ENCODE measurements at places on chromosomes 7 and 10.

GRCh38 chr10:82887488-82887887 is 1012.5 kb downstream of the NRG3 start:
- DNase-seq: no peak

GRCh38 chr10:113958631-113959382 is 84.9 kb upstream of the ADRB1 start:
- no peak for DNase-seq

- no peak for DNase-seq
These were observed 108.2 kb downstream of the INPP5A start for GRCh38 chr10:132645630-132646442.

- DNase-seq: no peak
These were observed 13.3 kb downstream of the SLC35G1 start for GRCh38 chr10:93907059-93907458.

DNA sequence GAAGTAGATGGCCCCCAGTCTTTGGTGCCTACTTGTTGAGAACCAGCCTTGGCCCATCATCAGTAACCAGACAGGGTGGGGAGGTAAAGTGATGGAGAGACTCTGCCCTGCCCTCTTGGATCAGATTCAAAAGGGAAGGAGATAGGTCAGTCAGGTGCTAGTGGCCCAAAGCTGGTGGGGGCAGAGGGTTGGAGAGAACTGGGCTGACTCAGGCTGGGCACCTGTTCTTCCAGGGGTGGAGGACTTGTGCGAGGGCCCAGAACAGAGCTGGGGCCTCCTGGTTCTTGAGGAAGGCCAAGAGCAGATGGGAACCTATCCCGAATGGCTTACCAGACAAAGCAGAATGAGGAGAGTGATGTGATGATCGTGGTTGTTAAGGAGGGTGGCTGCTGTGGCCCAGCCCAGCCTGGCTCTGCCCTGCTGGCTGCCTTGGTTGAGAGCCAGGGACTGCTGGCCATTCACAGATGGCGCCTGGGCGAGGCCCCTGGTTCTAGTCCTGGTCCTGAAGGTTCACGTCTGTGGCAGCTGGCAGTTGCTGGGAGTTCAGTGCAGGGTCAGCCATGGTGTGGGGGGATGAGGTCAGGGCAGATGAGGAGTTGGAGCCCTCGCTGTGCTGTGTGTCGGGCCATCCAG is 36.6 kb downstream of the PALD1 start:
- DNase-seq: no peak

- no peak for DNase-seq
These were observed 46.5 kb downstream of the TFEC start for GRCh38 chr7:115984105-115984504.

GRCh38 chr7:106099539-106099938 is 12.6 kb downstream of the SYPL1 start:
- no peak for DNase-seq

- no peak for DNase-seq
These were observed 273.9 kb upstream of the MGMT start for GRCh38 chr10:129193148-129193547.

DNA sequence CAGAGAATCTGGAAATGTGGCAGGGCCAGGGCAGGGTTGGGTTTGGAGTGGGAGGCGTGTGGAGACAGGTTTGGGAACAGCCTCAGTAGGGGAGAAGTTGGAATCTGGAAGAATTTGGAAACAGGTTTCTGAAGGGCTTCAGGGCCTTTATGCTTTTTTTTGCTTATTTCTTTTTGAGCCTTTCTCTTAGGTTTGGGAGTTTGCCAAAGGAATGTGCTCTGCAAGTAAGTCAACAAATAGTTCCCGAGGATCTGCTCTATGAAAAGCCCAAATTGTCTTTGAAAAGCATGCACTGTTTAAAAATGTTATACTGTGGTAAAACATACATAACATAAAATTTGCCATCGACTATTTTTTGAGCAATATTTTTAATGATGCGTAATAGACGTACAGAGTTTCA is 86.7 kb upstream of the ADRB1 start:
- DNase-seq: no peak

GRCh38 chr7:92830027-92830426 is 6.3 kb downstream of the CDK6 start:
- no peak for DNase-seq

GRCh38 chr7:67825356-67825755 is 828.7 kb downstream of the TYW1 start:
- no peak for DNase-seq

DNA sequence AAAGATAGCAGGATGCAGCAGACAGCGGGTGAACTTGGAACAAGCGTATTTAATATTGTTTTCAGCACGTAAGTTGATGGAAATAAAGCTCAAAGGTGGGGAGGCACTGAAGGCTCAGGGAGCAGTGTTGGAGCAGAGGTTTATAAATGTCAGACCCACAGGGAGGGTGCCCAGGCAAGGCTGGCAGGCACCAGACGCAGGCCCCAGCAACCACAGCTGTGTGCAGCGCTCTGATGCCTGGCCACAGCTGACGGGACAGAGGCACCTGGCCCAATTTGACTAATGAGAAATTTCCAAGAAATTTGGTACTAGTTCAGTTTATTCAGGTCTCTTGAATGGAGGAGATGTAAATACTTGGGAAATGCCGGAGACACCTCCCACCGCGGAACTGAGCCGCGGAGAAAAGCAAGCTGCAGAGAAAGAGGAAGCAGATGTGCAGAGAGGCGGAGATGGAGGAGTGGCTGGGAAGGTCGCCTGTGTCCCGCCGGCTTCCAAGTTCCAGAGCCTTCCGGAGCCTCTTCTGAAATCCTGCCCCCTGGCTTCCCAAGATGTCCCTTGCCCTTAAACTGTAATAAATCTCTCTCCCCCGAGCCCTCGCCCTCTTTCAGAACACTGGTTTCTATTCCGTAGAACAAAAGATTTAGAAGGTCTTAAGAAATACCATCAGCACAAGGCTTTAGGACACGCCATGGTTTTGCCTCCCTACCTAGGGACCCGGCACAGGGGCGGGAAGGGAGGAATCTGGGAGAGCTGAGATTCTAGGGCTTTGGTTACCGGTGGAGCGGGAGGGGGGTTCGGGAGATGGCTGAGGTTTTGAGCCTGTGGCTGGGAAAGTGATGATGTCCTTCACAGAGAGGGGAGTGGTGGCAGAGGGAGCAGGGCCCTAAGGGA is 38.4 kb upstream of the PLXNA4 start:
- no peak for DNase-seq

- DNase-seq: no peak
These were observed 480 bp downstream of the MNX1 start for GRCh38 chr7:157009778-157010587.

- DNase-seq: no peak
These were observed 54.3 kb upstream of the PDGFA start for GRCh38 chr7:573933-574381.

DNA sequence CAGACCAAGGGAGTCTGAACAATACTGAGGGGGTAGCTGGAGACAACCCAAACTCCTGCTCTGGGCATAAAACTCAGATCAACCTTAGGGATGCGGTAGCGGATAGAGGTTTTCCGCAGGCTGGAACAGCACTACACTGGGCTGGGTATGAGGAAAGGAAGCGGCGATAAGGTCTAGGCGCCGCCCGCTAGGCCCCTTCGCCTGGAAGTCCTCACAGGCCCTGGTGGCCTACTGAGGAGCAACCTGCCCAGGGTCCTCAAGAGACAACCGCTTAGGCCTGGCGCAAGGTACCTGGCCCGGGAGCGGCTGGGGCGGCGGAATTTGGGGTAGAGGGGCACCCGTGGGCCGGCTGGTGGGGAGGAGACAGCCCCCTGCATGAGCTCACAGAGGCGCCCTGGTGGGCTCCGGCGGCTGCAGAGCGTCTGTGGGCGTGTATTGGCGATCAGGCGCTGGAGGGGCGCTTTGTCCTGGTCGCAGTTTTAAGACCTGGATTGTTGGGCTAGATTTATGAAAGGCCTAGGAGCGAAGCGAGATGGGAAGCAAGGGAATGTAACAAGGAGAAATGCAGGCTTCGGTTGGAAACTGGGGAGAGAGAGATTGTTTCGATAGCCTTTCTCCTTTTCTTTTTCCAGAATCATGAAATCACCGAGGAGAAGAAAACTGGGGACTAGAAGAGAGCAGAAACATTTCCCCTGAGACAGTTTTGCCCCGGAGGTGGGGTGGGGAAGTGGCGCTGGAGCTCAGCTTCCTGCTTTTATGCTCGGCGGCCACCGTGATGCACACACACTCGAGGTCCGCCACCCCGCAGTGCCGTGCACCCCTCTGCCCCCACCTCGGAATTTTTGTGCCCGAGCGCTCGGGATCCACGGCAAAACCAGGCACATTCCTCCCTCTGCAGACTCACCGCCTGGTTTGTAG is 2.4 kb upstream of the NKX2-3 start:
- DNase-seq: no peak

GRCh38 chr7:20301311-20301939 is 29.3 kb upstream of the ITGB8 start:
- no peak for DNase-seq

DNA sequence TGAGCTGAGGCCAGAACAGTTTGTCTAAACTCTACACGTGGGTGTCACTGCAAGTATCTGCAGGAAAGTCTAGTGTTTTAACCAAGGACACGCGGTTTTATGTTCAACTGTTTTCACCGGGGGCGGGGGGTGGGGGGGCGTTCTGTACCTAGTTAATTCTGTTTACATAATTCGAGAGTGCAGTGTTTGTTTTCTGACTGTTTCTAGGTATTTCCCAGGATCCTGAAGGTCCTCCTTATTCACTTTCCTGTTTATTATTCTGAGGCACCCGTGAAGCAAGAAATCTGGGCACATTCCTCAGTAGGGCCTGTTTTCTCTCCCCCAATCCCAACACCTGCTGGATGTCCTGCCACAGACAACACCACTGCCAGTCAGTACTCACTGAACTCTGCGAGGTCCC is 7.6 kb downstream of the LOXL4 start:
- no peak for DNase-seq

DNA sequence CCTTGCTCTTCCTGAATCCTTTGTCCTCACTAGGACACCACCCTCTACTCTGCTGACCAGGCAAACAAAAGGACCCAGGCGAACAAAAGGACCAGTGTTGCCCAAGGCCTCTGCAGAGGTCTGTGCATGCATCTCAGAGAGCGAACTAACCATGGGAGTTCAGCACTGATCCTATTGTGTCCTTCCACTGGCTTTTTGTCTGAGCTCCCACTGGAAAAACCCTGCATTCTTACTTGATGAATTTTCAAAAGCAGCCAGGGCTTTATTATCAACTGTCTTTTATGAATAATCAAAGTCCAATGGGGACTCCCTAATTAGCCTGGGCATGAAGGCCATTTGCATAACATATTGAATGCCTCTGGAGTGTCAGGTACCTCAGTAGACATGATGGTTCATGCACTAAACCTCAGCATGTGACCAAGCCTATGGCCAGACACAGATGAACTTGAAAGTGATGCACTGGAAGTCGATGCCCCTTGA is 140.6 kb downstream of the KCNMA1 start:
- DNase-seq: no peak

DNA sequence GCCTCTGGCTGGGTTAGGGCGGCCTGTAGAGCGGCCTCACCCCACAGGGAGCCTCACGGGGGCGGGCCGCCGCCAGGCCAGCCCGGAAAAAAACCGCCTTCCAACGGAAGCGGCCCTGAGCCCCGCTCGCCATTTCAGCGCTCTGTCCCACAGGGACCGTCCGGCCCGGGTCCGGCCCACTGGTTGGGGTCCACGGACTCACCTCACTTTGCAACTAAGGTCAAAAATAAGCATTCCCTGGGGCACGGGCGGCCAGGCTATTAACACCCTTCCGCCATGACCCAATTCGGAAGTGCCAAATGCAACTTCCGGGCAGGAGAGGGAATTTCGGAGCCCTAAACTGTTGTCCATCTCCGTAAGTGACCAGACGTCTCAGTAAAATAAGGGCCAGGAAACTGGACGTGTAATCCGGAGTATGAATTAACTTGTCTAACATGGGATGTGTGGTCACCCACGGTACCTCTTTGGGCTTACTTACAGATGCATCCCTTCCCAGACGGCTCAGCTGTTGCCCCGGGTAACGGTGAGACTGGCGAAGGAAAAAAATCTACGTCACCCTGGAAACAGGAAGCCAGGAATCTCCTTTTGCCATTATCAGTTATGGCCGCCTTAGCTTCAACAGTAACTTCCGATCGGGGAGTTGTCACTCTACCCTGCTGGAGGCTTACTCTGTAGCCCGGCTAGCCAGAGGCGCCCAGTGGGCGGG is at the start of gene BBIP1:
BBIP1 (minus strand) TSS at position 538 of the 706 bp plus-strand sequence. CDS start 1,023 bp downstream, outside the sequence.
- no peak for DNase-seq

DNA sequence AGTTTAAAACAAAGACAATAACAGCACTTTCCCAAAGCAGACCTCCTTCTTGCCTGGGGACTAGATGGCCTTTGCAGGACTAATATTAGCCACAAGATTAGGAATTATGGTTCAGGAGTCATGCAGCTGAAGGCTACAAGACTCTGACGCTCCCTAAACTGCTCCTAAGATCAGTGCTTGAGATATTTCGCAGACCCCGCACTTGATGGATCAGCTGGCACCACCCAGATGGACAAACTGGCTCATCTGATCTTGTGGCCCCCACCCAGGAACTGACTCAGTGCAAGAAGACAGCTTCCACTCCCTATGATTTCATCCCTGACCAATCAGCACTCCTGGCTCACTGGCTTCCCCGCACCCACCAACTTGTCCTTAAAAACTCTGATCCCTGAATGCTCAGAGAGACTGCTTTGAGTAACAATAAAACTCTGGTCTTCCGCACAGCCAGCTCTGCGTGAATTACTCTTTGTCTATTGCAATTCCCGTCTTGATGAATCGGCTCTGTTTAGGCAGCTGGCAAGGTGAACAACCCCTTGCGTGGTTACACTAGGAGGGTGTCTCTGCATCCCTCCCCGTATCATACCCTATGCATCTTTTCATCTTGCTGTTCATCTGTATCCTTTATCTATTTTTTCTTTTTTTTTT is 26.9 kb upstream of the NRBF2 start:
- DNase-seq: no peak

DNA sequence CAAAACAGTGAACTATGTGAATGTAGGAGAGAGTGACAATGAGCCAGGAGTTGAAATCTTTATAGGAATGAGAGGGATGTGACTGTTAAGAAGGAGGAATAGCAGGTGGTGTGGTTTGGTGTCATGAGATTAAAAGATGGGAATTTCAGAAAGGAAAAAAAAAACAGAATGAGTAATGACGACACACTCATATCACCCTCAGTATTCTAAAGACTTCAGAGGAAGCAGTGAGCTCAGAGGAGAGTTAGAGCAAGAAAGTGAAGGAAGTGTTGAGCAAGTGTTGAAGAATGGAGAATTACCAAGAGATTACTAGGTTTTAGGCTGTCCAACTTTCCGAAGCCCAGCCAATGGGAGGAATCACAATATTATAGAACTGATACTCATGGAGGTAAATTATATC is 220.5 kb upstream of the HGF start:
- DNase-seq: no peak

DNA sequence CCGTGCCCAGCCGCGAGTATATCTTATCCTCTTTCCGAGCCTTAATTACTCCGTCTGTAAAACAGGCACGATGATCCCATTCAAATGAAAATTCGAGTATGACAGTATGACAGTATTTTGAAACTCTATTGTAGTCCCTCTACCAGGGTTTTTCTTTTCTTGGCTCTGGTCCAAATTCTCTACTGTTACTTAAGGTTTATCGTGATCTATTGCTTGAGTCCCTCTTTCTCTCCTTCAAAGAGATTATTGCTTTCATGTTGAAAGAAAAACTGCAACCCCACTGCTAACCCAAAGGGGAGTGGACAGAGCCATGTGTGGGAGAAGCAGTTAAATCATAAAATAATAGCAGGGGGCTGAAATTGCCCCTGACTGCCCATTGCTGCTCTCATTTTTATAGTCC is 1156.6 kb upstream of the AUTS2 start:
- DNase-seq: no peak

Measured in stimulated activated CD8-positive, alpha-beta memory T cell treated with anti-CD3 and anti-CD28 coated beads, Interleukin-15, amount 100 ng/mL, for 4 hours (primary cell).